ENCODE measurements at places on chromosomes 7 and 10. TPM values are rescaled to one million over a fixed set of nuclear protein-coding genes. Genes with fewer than 3 reads are reported as not detected.

CAV1 gene
- 413 TPM for total RNA-seq

HYAL4 gene
- total RNA-seq = not detected

UMAD1 gene
- 27.4 TPM for total RNA-seq

SGMS1 gene
- 23.1 TPM for total RNA-seq

CYP17A1 gene
- not detected for total RNA-seq

IL6 gene
- 9.4 TPM for total RNA-seq

SMURF1 gene
- 12.7 TPM for total RNA-seq

LUC7L2 gene
- total RNA-seq = 46.9 TPM

TUBAL3 gene
- not detected for total RNA-seq

PYROXD2 gene
- 0.54 TPM for total RNA-seq

DOCK4 gene
- total RNA-seq = 7.7 TPM

SHTN1 gene
- 3.8 TPM for total RNA-seq

TRIM73 gene
- 0.12 TPM for total RNA-seq

GPR15LG gene
- total RNA-seq = not detected

MMD2 gene
- total RNA-seq = not detected

FAM13C gene
- 0.22 TPM for total RNA-seq

SLC13A4 gene
- total RNA-seq = 0.52 TPM

BCL7B gene
- 68.3 TPM for total RNA-seq

ZNF727 gene
- not detected for total RNA-seq

SEMA4G gene
- total RNA-seq = 0.12 TPM

VTI1A gene
- total RNA-seq = 32.4 TPM

TMED4 gene
- 256 TPM for total RNA-seq
